ENCODE measurements at places on chromosomes 7 and 10.

GRCh38 chr10:69650589-69651261 lies 20.7 kb downstream of the FAM241B start:
- no peak for DNase-seq

GRCh38 chr10:35934642-35934995 lies 292.5 kb upstream of the FZD8 start:
- no peak for DNase-seq

DNA sequence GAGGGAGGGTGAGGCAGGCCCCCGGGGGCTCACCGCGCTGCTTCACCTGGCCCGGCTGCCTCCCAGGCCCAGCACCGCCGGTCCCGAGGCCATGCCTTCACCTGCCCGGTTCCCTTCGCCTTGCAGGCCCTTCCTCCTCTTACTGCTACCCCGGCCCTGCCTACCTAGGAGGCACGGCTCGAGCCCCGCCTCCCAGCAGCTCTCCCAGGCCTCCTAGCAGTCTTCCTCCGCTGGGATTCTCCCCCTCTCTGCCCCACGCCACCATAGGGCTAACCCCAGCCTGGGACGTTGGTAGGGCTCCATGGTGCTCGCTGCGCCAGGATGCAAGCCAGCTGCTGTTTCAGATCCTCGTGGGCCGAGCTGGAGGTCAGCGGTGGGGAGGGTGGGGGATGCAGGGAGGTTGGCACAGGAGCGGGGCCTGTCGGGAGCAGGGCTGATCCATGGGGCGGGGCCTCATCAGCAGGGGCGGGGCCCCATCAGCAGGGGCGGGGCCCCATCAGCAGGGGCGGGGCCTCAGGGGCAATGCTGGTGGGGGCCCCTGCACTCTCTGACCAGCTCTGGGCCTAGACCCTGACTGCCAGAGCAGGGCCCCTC lies 63.3 kb downstream of the RASGEF1A start:
- no peak for DNase-seq

DNA sequence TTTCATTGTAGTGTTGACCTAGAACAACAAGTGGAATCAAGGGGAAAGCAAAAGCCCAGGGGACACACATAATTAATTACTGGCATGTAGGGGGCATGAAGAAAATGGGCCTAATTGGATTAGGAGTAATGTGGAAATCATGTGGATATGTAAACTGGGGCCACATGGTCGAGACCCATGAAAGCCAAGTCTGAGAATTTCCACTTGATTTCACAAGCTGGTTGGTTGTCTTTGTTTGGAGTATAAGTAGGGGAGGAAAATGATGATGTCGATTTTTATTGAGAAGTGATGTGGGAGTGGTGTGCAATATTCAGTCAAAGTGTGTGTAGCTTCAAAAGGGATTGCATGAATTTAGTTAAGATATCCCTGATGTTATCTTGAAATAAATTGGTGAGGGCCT lies 131.8 kb downstream of the LRRC4 start:
- peak; percentile 54 for DNase-seq

GRCh38 chr7:26992670-26993069 lies 103.1 kb downstream of the HOXA1 start:
- no peak for DNase-seq

GRCh38 chr10:89653410-89653869 lies 8.4 kb upstream of the PANK1 start:
- no peak for DNase-seq

- DNase-seq: peak; percentile 74
Observed at GRCh38 chr7:2737771-2738540, 50.0 kb downstream of the AMZ1 start.

DNA sequence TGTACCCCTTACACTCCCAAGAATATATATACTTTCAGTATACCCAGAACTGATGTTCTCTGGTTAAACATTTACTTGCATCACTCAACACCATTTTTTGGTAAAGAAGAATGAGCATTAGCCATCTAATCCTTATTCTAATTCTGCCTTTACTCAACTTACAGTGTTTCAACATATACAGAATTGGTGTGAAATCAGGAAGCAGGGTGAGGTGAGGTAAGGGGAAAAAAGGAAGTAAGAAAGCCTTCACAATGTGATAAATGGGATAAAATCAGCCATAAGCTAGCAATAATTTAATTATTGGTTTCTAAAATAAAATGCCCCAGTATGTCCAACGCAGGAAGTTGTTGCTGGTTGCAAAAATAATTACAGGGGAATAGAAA lies 605.4 kb downstream of the KCNMA1 start:
- DNase-seq: peak; percentile 40

DNA sequence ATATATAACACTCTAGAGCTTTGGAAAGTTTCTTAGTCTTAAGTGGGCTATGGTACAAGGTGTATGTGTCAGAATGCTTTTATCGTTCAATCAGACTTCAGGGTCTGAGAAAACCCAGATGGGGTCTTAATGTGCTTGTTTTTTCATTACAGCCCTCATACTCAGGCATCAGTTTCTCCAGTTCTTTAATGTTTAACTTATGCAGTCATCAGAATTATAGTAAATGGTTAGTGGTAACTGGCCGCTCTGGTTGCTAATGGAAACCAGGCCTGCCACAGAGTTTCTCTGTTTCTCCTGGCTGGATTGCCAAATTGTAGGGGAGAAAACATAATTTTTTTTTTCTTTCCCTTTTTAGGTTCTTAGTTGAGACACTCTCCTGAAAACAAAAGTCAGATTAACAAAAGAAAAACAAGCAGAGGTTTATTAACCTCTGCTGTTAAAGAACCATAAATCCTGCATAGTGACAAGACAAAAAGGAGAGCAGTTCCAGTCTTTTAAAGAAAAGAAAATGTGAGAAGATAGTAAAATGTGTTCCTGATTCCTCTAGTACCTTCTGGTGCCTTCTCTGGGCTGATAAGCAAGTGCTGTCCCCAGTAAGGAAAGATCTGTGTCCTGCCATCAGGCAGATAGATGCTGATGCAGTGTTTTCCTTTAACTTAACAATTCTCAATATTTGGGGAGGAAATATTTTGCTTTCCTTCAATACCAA lies 21.5 kb upstream of the GHITM start:
- no peak for DNase-seq

GRCh38 chr10:116160271-116160670 lies 112.7 kb downstream of the GFRA1 start:
- DNase-seq: no peak

- DNase-seq: peak; percentile 32
Observed at GRCh38 chr7:132705146-132705545, 128.9 kb upstream of the PLXNA4 start.

DNA sequence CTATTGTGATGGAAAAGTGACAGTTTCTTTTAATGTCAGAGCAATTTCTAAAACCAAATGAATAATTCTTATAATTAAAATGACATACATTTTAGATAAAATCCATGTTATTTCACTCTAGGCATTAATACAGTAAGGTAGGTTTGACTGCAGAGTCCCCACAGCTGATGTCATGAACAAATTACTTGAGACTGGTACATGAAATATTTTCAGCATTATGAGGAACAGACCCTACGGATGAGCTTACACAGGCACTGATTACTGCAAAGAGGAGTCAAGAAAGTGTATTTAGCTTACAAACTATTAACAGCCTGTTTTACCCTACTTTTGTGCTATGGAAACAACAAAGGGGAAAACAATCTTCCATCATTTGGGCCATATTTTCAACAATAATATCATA lies 8.9 kb downstream of the COL1A2 start:
- no peak for DNase-seq

DNA sequence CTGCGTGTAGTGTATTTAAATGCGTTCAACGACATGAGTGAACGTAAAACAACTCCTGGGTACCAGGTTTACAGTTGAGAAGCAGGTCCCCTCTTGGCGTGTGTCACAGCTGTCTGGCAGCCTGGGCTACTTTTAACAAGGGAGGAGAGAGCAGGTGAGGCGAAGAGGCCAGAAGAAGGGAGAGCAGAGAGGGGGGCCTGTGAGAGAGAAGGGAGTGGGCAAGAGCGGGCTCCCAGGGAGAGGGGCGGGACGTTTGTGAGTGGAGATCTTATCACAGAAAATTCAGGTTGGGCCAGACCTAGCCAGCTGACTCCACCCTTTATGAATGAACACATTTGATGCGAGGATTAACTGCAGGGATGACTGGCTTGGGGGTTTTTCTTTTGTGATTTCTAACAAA lies 154.0 kb downstream of the CAMK1D start:
- no peak for DNase-seq

GRCh38 chr7:35253460-35253709 lies 515 bp downstream of the TBX20 start:
- DNase-seq: no peak

- DNase-seq: no peak
Observed at GRCh38 chr7:56199639-56200038, 83.4 kb upstream of the NUPR2 start.

DNA sequence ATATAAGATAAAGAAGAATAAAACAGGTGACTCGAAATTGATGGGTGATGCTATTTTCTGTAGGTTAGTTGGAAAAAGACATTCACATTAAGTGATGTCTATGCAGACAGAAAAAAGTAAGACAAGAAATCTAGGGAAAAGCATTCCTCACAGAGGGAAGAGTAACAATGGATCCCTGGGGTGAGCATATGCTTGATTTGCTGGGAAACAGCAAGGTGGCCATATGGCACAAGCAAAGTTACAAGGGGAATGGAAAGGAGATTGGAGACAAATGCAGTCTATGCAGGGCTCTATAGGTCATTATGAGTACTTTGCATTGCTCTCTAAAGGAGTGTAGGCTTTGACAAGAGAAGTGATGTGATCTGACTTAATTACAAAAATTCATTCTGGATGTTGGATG lies 90.9 kb upstream of the ZNF804B start:
- no peak for DNase-seq

- DNase-seq: no peak
Observed at GRCh38 chr7:33727315-33727714, 178.0 kb upstream of the BMPER start.

DNA sequence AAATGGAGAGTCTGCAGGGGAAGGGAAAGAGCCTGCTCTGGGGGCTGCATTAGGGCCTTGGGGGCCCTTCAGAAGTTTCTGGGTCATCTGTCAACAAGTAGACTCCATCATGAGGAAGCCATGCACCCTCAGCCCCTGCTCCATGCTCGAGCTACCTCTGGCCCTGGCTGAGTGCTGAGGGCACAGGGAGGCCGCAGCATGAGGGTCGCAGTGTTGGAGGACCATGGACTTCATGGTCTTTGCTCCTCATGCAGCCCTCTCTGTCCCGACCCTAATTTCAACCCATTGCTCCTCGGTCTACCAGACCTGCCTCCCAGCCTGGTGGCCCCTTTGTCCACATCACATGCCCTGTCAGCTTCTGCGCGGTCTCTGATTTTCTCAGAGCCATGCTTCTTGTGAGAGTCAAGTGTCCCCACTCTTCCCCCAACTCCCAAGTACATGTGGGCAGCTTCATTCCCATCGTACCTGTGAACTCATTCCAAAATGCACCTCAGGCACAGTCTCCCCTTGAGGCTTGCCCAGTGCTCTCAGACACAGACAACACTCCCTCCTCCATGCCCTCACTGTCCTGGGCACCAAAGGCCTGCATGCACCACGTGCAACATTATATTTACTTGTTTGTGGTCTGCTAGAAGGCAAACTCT lies 14.7 kb downstream of the ZNF488 start:
- DNase-seq: no peak

- DNase-seq: no peak
Observed at GRCh38 chr10:5647507-5648240, 18.7 kb downstream of the ASB13 start.

DNA sequence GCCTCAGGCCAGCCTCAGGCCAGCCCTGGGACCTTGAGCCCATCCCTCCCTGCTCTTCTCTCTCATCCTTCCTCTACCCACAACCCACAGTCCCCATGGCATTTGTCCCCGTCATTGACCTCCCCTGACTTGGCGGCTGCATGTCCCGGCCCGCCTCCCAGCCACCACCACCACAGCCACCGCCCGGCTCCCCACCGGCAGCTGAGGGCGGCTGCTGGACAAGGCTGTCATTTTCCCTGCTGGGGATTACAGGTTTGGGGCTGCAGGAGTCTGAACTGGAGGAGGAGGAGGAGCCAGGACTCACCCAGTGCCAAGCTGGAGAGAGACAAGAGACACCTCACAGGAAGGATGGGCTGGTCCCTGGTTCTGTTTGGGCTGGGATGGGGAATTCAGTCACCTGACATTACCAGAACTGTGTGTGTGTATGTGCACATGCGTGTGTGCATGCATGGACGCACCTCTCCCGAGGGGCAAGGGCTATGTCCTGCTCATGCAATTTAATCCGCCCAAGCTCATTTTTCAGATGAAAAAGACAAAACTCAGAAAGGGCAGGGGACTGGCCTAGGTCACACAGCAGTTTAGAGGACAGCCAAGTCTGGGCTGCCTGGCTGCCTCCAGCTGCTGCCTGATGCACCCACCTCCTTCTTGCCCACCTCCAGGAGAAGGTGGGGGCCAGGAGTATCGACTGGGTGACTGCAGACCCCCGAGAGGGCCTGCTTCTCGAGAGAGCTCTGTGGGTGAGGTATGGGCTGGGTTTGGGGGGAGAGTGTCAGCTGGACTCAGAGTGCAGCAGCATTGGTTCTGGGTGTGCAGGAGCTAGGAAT lies 113.1 kb downstream of the ZMIZ1 start:
- DNase-seq: peak; percentile 22

GRCh38 chr10:90205340-90205739 lies 503.9 kb downstream of the KIF20B start:
- no peak for DNase-seq

DNA sequence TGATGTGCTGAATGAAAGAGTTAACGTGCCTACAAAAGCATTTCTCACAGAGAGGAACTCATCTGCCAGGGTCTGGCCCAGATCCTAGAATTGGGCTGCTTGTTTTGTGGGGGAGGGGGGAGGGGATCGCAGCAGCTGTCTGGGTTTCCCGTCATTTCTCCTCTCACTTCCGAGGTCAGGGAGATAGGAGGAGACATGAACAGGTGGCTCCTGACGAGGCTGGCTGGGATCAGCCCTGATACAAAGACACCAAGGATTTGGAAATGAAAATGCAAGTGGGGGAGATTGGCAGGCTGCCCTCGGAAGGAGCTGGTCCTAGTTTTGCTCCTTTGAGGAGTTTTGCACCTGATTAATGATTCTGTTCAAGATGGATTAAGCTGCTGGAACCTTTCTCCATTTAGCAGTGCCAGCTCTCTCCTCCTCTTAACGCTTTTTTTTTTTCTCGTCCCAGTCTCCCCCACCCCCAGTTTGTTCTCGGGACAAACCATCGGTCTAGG lies 86.8 kb upstream of the KMT2C start:
- no peak for DNase-seq

GRCh38 chr10:30493609-30494530 lies 59.9 kb downstream of the MAP3K8 start:
- DNase-seq: peak; percentile 98

GRCh38 chr7:75617634-75618234 lies 121.0 kb downstream of the HIP1 start:
- peak; percentile 100 for DNase-seq

GRCh38 chr7:27947586-27948278 lies 207.8 kb downstream of the TAX1BP1 start:
- no peak for DNase-seq

- no peak for DNase-seq
Observed at GRCh38 chr10:8273749-8274148, 219.3 kb downstream of the GATA3 start.

DNA sequence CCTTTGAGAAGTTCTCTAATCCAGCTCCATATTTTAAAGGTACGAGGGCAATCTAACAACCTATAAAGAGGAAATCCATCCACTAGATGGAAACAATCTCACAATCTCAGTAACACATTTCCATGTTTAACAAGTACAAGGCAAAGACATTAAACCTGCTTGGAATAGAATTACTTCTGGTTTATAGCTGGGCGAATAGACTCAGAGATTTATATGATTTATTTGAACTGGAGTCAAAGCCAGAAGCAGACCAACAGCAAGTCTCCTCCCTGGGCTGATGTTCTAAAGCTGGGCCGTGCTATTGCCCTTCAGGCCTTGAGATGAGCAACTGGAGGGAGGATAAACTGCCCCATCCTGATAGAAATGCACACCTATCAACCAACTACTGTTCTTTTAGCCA lies 25.3 kb downstream of the SLC26A3 start:
- no peak for DNase-seq

- DNase-seq: no peak
Observed at GRCh38 chr10:113709221-113709838, 29.6 kb downstream of the CASP7 start.

All from inflammatory macrophage (primary cell).